ENCODE measurements at places on chromosomes 6 and 20.

- DNase-seq: no peak
Measured at GRCh38 chr6:137638926-137639706, 144.9 kb upstream of the OLIG3 start.

DNA sequence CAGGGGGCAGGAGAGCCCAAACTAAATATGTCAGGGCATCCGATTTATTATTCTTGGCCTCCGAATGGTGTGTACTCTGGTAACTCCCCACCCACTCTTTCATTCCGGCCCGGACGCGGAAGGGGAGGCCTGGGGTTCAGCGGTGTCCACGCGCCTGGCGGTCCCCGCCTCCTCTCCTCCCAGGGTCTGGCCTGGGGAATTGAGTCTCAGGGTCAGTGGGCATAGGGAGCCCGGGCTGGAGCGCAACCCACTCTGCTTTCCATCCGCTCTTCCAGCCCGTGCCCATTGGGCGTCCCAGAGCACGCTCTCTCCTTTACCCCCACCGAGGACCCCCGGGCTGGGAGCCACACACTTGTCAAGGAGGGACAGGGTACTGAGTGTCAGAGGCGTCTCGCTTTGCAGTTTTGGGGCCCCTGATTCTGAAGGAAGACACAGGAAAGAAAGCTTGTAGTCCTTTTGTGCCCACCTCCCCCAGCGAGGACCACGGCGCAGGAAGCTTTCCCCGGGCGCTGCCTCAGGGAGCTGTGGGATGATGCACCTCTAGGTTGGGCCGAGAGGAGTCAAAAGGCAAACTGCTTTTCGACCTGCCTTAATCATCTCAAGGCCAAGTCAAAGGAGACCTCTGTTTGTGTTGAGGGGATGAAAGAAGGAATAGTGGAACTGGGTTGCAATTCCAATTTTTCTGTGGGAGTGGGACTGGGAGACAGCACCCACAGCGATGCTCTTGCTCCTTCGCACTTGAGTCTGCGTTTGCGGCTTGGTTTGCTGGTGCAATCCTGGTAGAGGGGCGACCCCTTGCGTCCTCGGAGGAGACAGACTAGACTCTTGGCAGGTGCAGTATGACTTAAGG lies 2.5 kb downstream of the RSPO3 start:
- DNase-seq: peak; percentile 96

- DNase-seq: no peak
Measured at GRCh38 chr6:2625581-2625980, 125.1 kb downstream of the MYLK4 start.

DNA sequence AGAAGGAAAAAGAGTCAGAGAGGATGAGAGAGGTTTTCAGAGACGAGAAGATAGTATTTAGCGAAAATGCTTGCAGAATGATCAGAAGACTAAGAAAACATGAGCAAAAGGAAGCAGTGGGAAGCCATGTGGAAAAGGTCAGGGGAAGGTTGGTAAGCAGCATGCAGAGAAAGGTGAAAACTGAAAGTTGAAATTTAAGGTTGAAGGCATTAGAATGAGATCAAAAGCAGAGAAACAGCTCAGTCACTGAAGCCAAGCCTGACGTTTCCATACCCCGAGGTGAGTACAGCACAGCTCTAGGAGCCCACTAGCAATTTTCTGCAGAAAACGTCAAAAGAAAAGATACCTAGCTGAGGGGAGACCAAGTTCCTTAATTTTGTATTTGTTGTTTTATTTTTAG lies 19.1 kb upstream of the TFB1M start:
- no peak for DNase-seq

DNA sequence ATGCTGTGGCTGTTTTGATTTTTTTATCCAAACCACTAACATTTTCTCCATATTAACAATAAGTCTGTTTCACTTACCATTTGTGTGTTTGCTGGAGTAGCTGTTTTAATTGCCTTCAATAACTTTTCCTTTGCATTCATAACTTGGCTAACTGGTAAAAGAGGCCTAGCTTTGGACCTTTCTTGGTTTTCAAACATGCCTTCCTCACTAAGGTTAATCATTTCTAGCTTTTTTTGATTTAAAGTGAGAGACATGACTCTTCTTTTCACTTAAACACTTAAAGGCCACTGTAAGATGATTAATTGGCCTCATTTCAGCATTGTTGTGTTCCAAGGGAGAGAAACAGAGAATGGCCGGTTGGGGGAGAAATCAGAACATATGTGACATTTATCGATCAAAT lies 2.9 kb downstream of the WFDC12 start:
- no peak for DNase-seq

GRCh38 chr20:17875981-17876385 lies 92.6 kb downstream of the SNX5 start:
- no peak for DNase-seq

DNA sequence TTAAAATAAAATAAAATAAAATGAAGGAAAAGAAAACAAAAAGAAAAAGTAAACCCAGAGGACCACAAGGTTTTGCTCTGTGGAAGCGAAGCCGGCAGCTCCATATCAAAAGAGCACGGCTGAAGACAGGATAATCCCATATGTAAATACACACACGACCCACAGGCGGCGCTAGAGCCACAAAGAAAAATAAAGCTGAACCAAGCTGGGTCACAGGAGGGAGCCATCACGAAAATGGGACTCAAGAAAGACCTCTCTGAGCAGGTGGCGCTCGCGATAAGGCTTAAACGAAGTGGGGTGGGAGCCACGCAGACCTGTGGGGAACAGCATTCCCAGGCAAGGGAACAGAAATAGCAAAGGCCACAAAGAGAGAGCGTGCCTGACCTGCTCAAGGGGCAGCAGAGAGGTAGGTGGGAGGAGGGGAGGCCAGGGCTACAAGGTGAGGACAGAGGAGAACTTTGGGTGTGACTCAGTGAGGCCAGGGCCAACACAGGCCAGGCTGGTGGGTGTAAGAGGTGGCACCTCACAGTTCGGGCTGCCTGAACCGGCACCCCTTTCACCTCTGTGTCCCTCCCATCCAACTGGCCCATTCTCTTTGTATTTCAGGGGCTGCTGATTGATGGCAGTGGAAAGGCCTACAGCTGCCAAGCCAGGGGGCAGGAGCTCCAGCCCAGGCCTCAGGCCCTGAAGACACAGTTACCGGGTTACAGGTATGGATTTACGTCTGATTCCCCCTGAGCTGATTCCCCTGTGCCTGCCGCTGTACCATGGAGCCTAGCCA lies 26.0 kb downstream of the PTGIS start:
- no peak for DNase-seq

DNA sequence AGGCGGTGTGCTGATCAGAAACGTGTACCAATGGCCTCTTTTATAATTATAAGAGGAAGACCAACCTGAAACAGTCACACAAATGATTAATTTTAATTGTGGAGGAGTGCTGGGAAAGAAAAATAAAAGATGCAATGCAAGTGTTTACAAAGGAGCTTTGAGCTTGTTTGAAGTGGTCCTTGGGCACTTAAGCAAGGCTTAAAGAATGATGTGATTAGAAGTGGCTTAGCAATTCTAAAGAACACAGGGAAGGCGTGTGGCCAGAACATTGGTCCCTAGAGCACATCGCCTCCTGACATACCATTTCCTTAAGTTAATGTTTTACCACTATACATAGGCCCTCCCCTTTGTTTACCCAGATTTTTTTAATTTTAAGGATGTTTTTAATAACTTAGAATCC lies 26.1 kb downstream of the PTPN1 start:
- DNase-seq: no peak

DNA sequence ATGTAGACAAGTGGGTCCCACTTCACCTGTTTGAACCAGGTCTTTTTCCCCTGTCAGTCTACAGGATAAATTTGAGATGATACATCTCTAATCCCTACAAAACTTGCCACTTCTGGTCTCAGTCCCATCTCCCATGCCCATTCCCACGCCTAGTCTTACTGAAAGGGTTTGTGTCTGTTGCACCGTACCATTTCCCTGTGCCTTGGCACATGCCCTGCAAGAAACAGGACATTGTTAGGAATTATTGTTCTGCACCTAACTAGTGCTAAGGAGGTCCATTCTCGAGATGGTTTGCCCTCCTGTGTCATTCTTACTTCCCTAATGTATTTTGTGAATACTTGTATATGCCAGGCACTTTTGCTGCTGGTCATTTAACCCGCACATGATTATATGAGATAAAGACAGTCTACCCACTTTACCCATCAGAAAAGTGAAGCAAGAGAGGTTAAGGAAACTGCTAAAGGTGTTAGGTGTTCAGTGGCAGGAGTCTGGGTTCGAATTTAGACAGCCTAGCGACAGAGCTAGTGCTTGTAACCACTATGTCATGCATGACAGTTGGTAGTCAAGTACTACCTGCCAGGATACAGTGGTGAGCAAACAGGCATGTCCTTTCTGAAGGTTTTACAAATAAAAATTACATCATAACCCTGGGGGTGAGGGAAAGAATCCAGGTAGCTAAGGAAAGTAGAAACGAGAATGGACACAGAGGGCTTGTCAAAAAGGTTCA lies 12.7 kb downstream of the FAM217A start:
- DNase-seq: no peak

- no peak for DNase-seq
Measured at GRCh38 chr6:946546-946945, 253.6 kb upstream of the EXOC2 start.

- no peak for DNase-seq
Measured at GRCh38 chr6:118965371-118965770, 30.4 kb upstream of the MCM9 start.

- no peak for DNase-seq
Measured at GRCh38 chr6:127458222-127458621, 967 bp downstream of the KIAA0408 start.

DNA sequence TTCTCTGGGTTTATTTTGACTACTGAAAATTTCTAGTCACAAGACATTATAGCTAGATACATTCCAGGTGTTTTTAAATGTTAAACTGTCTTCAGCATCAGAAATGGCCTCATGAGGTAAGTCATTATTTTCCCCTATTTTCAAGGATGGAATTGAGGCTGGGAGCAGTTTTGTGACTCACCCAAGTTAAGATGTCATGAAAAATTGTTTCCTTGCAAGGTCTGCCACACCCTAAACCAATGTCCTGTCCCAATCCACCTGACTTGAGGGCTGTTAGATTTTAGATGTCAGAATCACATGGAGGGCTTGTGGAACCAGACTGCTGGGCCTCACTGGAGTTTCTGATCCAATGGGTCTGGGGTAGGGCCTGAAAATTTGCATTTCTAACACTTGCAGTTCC lies 16.9 kb downstream of the SLC22A3 start:
- no peak for DNase-seq
